ENCODE measurements at places on chromosomes 7 and 10. TPM values are rescaled to one million over a fixed set of nuclear protein-coding genes. Genes with fewer than 3 reads are reported as not detected.

Gene HOXA2
- 4.0 TPM for total RNA-seq

Gene SEMA4G
- 221 TPM for total RNA-seq

Gene MKX
- total RNA-seq = not detected

Gene ITIH2
- total RNA-seq = not detected

Gene APBB1IP
- not detected for total RNA-seq

Gene ZKSCAN5
- total RNA-seq = 8.7 TPM

Gene ASB10
- total RNA-seq = not detected

Gene UFSP1
- total RNA-seq = not detected

Gene MDFIC
- total RNA-seq = 9.0 TPM

Gene CCDC172
- not detected for total RNA-seq

Gene GRM3
- total RNA-seq = not detected

Gene NCF1
- total RNA-seq = 5.2 TPM

Gene ZNF853
- total RNA-seq = 2.9 TPM

Gene LLCFC1
- not detected for total RNA-seq

Gene ERCC6
- total RNA-seq = 26.5 TPM

Gene CYP2E1
- total RNA-seq = 0.96 TPM

Gene SPDYE16
- total RNA-seq = not detected

Gene MPP7
- total RNA-seq = 21.8 TPM

Gene SLC26A3
- total RNA-seq = 1,864 TPM

Gene IL2RA
- 0.79 TPM for total RNA-seq

Gene PLXDC2
- 32.2 TPM for total RNA-seq

Gene GPR158
- total RNA-seq = not detected

Gene STYXL1
- 3.4 TPM for total RNA-seq

Gene AKR1C3
- total RNA-seq = 634 TPM

Gene SUN3
- total RNA-seq = not detected

Gene GPRIN2
- 97.3 TPM for total RNA-seq

Gene PRPS1L1
- not detected for total RNA-seq

Gene TEX36
- not detected for total RNA-seq

Gene UPK3BL1
- 30.6 TPM for total RNA-seq

Gene SOSTDC1
- 2.4 TPM for total RNA-seq

Gene PRSS37
- not detected for total RNA-seq

Gene SNCG
- total RNA-seq = 7.5 TPM

Gene GIMAP4
- 13.8 TPM for total RNA-seq

Gene IFIT3
- total RNA-seq = 0.20 TPM

Gene PNLIPRP2
- total RNA-seq = 0.32 TPM

Gene TMEM178B
- 0.82 TPM for total RNA-seq

Gene CALML3
- total RNA-seq = not detected

Gene SORBS1
- total RNA-seq = 151 TPM

Gene HMX3
- total RNA-seq = 1.2 TPM
